ENCODE measurements at places on chromosomes 7 and 10.

- DNase-seq = no peak
Observed at GRCh38 chr7:2714636-2715035, 26.6 kb downstream of the AMZ1 start.

- no peak for DNase-seq
Observed at GRCh38 chr10:46560952-46561351, 4.5 kb upstream of the GPRIN2 start.

DNA sequence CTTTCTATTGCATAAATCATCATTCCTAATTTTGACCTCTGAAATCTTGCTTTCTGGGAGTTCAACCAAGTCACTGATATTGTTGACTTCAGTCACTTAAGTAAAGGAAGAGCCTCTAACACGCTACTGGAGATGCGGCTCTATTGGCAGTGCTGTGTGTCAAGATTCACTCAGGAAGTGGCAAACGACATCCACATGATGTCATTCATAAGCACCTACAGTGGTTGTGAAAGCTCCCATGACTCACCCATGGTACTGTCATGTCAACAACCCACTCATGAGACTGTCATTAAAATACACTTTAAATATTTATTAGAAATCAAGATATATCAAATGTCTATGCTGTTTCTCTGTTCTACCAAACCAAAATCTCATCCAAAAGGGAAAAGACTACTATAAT, 52.5 kb upstream of the LHFPL3 start:
- DNase-seq = no peak

DNA sequence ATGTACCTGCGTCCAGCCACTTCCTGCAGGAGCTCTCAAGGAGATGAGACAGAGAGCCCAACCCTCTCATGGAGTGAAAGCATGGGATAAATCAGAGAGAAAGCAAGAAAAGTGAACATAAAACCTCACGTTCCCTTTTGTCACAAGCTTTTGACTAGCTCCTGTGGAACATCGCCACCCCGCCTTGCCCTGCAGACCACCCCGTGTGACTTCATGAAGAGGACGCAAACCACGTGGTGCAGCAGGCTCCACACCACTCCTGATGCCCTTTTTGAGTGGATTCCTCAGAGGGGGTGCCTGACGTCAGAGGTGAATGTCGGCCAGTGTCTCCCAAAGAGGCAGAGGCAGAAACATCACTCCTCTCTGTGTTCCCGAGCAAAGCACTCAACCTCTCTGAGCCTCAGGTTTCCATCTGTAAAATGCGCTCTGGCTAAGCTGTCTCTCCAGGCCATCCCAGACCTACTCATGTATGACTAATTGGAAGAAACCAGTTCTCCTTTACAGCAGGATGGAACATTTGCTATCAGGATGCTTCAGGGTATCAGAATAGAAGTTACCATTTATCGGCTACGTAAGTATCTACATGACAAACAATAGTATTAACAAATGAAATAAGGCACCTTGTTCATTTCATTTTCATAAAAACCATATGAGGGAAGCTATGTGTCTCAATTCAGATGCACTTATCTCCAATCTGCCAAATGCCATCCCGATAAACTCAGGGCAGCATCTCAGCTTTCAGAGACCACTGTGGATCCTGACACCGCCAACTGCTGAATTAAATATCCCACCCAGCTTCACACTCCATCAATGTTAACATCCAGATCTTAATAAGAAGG, 5.3 kb downstream of the ZNF488 start:
- DNase-seq = peak; percentile 6

DNA sequence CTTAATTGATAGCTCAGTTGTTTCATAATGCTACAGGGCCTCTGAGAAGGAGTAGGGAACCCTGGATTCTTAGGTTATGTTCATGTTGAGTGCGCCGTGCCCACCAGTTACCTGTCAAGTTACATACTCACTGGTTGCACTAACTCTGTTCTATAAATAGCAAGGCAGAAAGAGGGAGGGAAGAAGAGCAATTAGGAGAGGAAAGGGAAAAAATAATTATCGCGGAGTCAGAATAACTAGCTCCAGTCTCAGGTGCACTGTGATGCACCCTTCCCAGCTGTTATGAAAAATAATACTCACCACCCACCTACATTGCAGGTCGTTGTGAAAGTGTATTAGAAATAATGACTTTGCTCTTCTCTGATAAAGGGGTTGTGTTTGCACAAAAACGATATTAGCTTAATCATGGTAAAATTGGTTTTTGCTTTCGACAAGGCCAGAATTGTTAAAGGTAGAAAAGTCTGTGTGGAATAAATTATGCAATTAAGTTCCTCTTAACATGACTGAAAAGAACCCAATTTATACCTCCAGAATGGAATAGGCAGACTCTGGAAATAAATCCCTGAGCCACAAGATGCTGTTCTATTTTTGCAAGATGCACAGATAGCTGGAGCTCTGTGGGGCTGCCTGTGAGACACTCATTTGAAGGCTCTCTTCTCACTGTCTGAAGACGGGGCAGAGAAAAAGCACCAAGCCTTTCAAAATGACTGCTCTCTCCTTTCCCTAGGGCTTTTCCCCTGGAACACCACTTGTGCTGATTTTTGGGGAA, 137.6 kb upstream of the PITRM1 start:
- no peak for DNase-seq

- no peak for DNase-seq
Observed at GRCh38 chr7:105650382-105650970, 69.2 kb upstream of the EFCAB10 start.

DNA sequence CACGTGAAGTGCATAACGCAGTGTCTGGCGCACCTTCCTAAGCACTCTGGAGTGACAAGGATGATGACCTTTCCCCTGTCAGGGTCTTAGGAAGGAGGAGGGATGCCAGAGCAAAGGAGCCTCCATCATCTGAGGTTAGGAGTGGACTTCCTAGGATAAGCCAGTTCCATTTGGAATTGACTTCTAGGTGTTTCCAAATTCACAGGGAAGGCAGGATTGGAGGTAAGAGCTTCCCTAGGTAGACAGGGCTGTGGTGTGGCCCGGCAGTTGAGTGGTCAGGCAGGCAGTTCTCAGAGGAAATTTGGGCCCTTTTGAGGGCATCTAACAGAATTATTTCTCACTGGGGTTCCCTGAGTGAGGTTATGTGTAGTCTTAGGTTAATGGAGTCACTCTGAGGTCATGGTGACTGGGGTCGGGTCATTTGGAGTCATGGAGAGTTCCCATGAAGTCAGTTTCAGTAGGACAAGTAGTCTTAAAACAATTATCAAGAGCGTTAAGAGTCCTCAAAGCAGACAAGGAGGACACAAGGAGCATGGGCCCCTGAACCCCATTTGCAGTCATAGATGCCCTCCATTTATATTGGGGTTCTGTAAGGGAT, 8.2 kb downstream of the PPIF start:
- peak; percentile 11 for DNase-seq

DNA sequence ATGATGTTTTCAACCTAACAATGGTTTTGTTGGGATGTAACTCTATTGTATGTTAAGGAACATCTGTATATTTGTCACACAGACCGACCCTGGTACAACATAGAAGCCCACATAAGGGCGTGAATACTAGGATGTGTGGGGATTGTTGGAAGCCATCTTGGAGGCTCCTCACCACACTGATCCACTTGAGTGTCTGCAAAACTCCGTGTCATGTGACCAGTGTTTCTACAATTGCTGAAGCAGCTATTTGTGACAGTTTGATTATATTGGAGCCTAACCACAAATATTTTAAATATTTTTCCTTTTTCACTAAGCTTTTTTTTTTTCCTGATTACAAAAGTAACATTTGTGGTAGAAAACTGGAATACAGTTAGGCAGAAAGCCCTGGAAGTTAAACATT, 27.9 kb downstream of the RALA start:
- DNase-seq = no peak

- no peak for DNase-seq
Observed at GRCh38 chr7:46586406-46586805, 665.3 kb upstream of the IGFBP3 start.

DNA sequence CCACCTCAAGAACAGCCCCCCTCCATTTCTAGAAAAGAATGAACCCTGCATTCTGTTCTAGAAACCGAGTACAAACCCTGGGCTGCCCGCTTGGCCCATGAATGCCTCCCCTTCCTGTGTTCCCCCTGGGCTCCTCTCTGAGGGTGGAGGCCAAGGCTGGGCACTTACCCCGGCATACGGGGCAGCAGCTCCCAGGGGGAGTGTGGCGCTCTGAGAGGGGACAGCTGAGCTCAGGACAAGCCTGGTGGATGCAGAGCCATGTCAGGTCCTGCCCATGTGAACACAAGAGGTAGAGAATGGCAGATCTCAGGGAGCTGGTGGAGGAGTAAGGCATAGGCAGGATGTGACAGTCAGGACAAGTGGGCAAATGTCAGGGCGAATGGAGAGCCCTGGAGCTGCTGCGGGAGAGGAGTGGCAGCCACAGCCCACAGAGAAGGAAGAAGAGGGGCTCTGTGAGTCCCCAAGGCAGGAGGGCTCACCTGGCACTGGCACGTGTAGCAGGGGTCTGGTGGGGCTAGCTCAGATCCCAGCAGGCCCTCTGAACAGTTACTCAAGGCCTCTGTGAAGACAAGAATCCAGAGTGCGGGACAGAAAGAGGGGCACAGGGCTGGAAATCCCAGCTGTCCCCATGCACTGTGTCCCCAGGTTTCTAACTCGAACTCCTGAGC, 18.9 kb downstream of the ATP6V1F start:
- no peak for DNase-seq

- DNase-seq = peak; percentile 76
Observed at GRCh38 chr7:55432939-55433784, 68.0 kb downstream of the LANCL2 start.

- no peak for DNase-seq
Observed at GRCh38 chr7:125602441-125602840, 672.8 kb upstream of the POT1 start.
